Stimulated activated CD4-positive, alpha-beta T cell treated with anti-CD3 and anti-CD28 coated beads, Interleukin-1b, Interleukin-23, amount 100 ng/mL, for 1 hour (primary cell): ENCODE measurements at places on chromosomes 7 and 10.

GRCh38 chr10:76133597-76134255, 702.3 kb downstream of the LRMDA start:
- no peak for DNase-seq

DNA sequence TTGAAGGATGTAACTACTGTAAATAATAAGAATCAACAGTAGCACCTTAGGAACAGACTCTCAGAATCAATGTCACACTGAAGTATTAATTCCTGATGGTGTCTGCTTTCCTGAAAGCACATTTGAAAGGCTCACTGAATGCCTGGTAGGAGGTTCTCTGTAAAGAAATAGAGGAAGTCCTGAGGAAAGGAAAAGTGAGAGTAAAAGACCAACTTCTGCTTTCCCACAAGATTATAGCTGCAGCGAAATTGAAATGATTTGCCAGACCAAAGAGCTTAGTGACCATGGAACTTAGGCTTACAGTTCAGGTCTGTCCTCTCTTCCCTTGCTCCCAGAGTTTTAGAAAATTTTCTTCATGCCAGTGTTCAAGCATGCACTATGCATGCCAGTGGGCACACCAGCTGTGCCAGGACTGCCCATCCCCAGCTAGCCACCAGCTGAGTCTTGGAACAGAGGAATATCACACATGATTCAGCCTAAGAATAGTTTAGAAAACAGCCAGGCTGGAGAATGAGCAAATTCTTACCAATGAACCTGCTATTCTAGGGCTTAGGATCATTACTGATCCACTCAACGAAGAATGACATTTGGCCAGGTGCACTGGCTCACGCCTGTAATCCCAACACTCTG, 123.2 kb downstream of the HERPUD2 start:
- no peak for DNase-seq

DNA sequence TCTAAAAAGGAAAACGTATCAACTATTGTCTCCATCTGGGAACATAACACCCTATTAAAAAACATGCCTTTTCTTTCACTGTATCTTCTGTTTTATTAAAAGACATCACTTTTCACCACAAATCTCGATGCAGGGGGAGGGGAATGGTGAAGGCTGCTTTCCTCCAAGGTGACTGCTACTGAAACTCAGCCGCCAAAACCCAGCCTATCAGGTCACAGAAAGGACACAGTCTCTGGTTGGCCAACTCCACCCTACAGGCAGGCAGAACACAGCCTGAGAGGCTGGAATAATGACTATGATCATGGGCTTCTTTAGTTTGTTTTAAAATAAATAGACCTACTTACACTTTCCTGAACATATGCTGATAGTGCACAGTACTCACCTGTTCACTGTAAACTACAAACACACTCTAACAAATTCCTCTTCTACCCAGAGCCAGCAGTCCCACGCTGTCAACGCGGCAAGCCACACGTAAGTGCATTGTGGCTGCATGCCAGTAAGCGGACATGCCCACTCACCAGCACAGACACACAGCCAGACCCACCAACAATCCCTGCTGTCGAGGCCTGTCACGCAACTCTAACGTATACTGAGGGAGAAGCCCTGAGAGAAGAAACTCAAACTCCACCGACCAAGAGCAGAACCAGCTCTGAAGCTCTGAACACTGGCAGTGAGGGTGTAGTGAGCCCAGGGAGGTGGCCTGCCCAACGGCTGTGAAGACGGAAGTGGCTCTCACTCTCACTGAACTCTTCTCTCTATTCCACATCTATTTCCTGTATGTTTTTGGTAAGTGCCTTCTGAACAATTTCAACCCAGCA, 41.8 kb downstream of the NCAPG2 start:
- no peak for DNase-seq

GRCh38 chr10:47253030-47253637, 46.9 kb upstream of the GDF10 start:
- DNase-seq: no peak

GRCh38 chr10:75495434-75496190, 64.2 kb downstream of the LRMDA start:
- no peak for DNase-seq

- DNase-seq: no peak
Measured at GRCh38 chr10:37489658-37490003, 364.2 kb downstream of the ANKRD30A start.
